ENCODE measurements at places on chromosomes 1 and 21.

DNA sequence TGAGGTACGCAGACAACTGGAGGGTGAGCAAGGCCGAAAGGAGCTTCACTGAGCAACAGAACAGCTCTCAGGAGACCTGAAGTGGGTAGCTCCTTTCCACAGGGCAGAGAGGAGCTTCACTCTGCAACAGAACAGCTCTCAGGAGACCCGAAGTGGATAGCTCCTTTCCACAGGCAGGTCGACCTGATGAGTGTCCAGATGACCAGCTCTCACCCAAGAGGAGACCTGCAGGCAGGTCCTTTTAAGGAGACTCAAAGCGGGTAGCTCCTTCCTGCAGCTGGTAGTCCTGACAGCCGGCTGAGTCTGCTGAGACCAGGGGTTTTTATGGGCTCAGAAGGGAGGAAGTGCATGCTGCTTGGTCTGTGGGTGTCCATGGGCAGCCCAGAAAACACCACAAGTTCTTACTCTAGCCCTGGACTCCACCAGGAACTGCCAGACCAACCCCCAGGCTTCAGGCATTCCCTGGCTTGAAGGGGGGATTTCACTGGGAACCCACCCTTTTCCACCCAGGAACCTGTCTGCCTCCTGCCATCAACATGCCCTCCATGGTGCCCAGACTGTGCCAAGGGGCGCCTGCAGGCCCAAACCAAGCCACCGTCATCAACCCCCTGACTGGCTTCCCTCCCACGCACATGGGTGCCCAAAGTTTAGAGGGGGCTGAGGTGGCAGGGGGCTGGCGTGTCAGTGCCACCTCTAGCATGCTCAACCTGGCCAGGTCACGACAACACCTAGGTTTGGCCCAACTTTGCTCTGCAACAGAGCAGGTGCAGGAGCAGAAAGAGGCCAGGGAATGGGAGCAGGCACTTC, 43.6 kb downstream of the ZBTB8OS start:
- no peak for DNase-seq

GRCh38 chr1:1543706-1544099, 3.3 kb upstream of the TMEM240 start:
- no peak for DNase-seq

DNA sequence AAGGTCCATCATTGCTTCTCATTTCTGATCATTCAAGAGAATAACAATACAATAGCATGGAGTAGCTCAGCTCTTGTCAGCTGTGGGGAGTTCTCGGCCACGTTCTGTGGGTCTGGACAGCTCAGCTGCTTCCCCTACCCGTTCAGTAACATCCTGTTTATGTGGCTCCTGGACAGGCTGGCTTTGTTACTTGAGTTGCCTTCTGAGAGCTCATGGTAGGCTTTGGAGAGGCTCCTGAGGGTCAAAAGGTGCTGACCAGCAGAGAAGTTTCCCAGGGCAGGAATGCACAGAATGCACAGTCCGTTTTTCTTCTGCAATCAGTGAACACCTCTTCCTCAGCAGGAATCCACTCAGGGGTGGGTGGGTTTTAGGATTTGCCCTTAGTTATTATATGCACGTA, 36.0 kb downstream of the KAZN start:
- no peak for DNase-seq

DNA sequence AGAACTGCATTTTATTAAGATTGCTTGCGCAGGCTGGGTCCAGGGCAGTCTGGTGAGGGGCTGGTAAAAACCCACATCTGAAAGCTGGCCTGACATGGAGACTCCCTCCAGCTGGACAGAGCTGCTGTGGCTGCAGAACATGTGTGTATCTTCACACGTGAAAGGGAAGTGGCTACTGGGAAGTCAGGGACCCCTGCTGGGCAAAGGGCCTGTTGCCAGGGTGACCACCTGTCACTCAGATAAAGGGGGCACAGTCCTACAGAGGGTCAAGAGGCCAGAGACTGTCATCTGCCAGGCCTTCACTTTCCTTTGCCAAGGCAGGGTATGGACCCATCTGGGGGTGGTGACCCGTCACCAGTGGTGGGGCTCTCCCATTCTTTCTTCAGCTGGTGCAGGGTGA, 17.5 kb downstream of the NKAIN1 start:
- DNase-seq: no peak

DNA sequence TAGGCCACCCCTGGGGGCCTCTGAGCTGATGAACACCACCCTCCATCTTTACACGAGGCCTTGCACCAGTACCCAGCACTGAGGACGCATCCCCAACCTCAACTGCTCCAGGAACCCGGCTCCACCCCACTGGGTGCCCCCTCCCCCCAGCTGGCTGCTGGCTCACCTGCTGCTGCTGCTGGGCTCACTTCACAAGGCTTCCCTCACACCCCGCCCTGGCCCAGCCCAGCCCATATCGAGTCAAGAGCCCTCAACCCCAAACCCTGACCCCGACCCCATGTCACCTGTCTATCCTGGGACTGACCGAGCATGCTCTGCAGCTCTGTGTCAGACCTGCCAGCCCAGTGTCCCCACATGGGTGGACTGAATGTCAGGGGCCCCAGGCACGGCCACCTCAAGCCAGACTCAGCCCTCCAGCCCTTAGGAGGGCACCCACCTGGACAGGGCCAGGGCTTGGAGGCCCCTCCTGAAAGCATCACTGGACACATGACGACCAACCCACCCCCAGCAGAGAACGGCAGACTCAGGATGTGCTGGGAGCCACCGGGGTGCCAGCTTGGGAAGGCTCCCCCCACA, 21.4 kb downstream of the WNT9A start:
- no peak for DNase-seq

DNA sequence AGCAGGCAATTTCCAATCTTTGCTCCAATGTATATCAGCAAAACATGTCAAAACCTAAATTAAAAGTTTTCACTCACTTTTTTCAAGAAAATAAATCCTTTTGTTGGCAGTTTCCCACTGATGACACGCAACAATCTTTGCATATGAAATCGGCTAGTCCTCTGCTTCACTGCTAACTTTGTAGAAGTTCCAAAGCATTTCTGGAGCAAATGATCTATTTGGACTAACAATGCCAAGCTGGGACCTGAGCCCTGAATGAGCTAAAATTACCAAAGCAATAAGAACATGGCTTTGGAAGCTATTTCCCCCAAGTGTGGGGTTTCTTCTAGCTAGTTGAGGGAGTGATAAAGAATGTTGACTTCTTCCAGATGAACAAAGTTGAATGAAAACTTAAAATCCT, 5.1 kb downstream of the BEND5 start:
- DNase-seq: no peak

GRCh38 chr1:25519624-25520023, 23.8 kb upstream of the LDLRAP1 start:
- no peak for DNase-seq

DNA sequence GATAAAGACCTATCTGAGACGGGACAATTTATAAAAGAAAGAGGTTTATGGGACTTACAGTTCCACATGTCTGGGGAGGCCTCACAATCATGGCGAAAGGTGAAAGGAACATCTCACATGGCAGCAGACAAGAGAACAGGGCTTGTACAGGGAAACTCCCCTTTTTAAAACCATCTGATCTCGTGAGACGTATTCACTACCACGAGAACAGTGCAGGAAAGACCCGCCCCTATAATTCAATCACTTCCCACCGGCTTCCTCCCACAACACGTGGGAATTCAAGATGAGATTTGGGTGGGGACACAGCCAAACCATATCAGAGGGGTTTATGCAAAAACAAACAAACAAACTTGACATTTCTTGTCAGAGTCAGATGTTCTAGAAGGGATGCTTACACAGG, 89.7 kb downstream of the PLPP3 start:
- no peak for DNase-seq

All from NCI-H2171 (cell line).